ENCODE measurements at places on chromosomes 3 and 15.

- DNase-seq = no peak
- no peaks in the 10 kb centered on the region for H3K27me3 ChIP-seq
- no peak overlapping the region for H3K27ac ChIP-seq
- no peaks in the 10 kb centered on the region for H3K36me3 ChIP-seq
- no peaks in the 10 kb centered on the region for H3K4me1 ChIP-seq
Observed at GRCh38 chr15:96123630-96124187, 206.8 kb upstream of the NR2F2 start.

- no peak for DNase-seq
- H3K27me3 ChIP-seq = peaks cover 21% of the 10 kb centered on the region
- no peak overlapping the region for H3K4me3 ChIP-seq
- no peak overlapping the region for H3K27ac ChIP-seq
- H3K36me3 ChIP-seq = no peaks in the 10 kb centered on the region
Observed at GRCh38 chr3:32869513-32870047, 51.8 kb downstream of the TRIM71 start.

DNA sequence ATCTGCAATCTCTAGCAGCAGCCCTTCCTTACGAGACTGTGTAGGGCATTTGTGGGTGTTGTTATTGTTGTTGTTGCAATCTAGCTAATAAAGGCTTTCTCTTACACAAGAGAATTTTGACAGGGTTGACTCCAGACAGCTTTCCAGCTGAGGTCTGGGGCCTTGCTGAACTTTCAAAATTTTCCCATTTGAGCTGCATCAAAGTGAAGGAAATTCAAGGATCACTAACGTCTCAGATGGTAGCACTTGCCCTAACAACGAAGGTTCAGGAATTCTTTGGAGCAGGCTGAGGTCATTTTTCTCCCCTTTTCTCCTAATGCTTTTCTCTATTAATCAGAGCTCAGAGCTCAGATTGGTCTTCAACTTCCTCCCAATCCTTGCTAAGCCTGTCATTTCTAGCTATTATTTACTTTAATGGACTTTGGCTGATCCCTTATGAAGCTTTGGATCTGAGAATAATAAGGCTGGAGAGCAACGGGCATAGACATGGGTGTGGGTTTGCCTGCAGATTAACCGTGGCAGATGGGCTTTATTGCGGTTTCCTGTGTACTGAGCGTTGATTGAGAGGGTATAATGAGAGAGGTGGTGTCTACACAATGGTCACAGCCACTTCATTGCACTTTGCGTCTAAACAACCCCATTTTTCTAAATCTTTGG is 614.0 kb upstream of the AGTR1 start:
- H3K36me3 ChIP-seq = no peaks in the 10 kb centered on the region
- no peak overlapping the region for H3K4me3 ChIP-seq
- H3K4me1 ChIP-seq = no peaks in the 10 kb centered on the region
- no peak overlapping the region for H3K27ac ChIP-seq
- DNase-seq = no peak

DNA sequence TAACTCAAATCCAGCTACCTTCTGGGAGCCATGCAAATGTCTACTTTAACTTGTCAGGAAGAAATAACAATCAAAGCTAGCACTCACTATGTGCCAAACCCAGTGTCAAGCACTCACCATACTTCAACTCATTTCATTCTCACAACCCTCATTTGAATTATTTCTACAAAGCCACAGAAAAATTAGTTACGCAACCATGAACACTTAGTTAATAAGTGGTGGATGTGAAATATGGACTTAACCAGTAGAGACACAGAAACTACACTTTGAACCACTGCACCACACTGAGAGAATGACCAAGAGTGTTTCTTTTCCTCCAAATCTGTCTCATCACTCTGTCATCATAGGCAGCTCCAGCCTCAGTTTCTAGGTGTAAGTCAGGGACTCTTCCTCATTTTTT is 91.0 kb upstream of the MBNL1 start:
- peaks cover 12% of the 10 kb centered on the region for H3K27me3 ChIP-seq
- H3K36me3 ChIP-seq = peaks cover 1% of the 10 kb centered on the region
- DNase-seq = no peak
- peaks cover 14% of the 10 kb centered on the region for H3K4me1 ChIP-seq

GRCh38 chr3:46085421-46086082 is 58.3 kb upstream of the XCR1 start:
- peaks cover 29% of the 10 kb centered on the region for H3K27me3 ChIP-seq
- H3K36me3 ChIP-seq = no peaks in the 10 kb centered on the region
- no peak overlapping the region for H3K27ac ChIP-seq
- DNase-seq = no peak
- no peak overlapping the region for H3K4me3 ChIP-seq

GRCh38 chr15:76140074-76140464 is 80.3 kb downstream of the TMEM266 start:
- H3K27me3 ChIP-seq = peaks cover 33% of the 10 kb centered on the region
- peaks cover 4% of the 10 kb centered on the region for H3K4me1 ChIP-seq
- no peak overlapping the region for H3K27ac ChIP-seq
- no peak for DNase-seq

- no peaks in the 10 kb centered on the region for H3K27me3 ChIP-seq
- no peak overlapping the region for H3K27ac ChIP-seq
- DNase-seq = no peak
- peaks cover 12% of the 10 kb centered on the region for H3K4me1 ChIP-seq
- H3K36me3 ChIP-seq = peaks cover 2% of the 10 kb centered on the region
Observed at GRCh38 chr15:63874616-63875015, 40.9 kb upstream of the HERC1 start.

- no peaks in the 10 kb centered on the region for H3K27me3 ChIP-seq
- H3K4me3 ChIP-seq = no peak overlapping the region
- no peaks in the 10 kb centered on the region for H3K36me3 ChIP-seq
- DNase-seq = no peak
- H3K27ac ChIP-seq = no peak overlapping the region
- no peaks in the 10 kb centered on the region for H3K4me1 ChIP-seq
Observed at GRCh38 chr3:171531716-171532115, 71.5 kb upstream of the TNIK start.

- no peaks in the 10 kb centered on the region for H3K4me1 ChIP-seq
- H3K36me3 ChIP-seq = no peaks in the 10 kb centered on the region
- no peak for DNase-seq
- H3K4me3 ChIP-seq = no peak overlapping the region
- no peaks in the 10 kb centered on the region for H3K27me3 ChIP-seq
Observed at GRCh38 chr3:63128380-63128779, 149.7 kb upstream of the SYNPR start.

- no peak overlapping the region for H3K27ac ChIP-seq
- DNase-seq = no peak
- peaks cover 2% of the 10 kb centered on the region for H3K4me1 ChIP-seq
- H3K36me3 ChIP-seq = no peaks in the 10 kb centered on the region
Observed at GRCh38 chr3:108004647-108005046, 86.2 kb downstream of the CD47 start.

GRCh38 chr3:58574682-58575081 is 2.5 kb downstream of the FAM107A start:
- H3K4me3 ChIP-seq = no peak overlapping the region
- no peak overlapping the region for H3K27ac ChIP-seq
- no peaks in the 10 kb centered on the region for H3K36me3 ChIP-seq
- peaks cover 11% of the 10 kb centered on the region for H3K27me3 ChIP-seq

GRCh38 chr15:71747128-71748083 is 62.9 kb upstream of the NR2E3 start:
- no peak overlapping the region for H3K4me3 ChIP-seq
- H3K4me1 ChIP-seq = no peaks in the 10 kb centered on the region
- no peaks in the 10 kb centered on the region for H3K36me3 ChIP-seq
- peaks cover 7% of the 10 kb centered on the region for H3K27me3 ChIP-seq
- no peak for DNase-seq

Measured in activated CD4-positive, alpha-beta T cell treated with anti-CD3 and anti-CD28 coated beads, Interleukin-2, amount 10 ng/mL, durations not matched to agents 24 days and 14 days (primary cell).